ENCODE measurements at places on chromosomes 1 and 21.
A peak's percentile ranks its signal among the peaks of the same experiment; 100 is the strongest.

- DNase-seq = no peak
These were observed 1.6 kb downstream of the CD247 start for GRCh38 chr1:167516404-167517388.

DNA sequence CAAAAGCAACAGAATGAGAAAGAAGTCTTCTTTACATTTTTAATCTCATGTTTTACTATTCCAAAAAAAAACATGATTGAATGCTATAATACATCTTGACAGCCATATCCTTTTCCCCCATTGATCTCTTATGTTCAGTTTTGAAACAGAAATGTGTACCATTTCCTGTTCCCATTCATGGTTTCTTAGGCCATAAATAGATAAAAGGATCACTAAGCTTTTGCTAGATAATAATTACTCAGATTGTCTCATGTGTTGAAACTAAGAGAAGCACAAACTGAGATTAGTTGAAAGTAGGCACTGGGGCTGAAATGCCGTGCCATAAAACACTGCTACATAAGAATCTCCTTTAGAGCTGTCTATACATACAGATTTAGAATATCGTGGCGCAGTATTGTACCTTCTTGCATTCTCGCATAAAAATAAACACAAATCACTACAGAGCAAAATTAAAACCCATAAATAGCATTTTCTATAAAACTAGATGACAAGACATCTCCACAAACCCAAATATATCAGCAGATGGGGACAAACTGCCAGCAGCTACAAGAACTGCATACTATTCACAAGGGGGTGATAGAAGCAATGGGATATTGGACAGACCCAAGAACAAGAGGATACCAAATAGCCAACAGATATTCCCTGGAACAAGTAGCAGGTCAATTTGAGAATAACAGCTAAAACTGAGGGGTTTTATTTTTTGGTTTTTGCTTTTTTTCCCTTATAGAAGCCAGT is 405.3 kb upstream of the PRMT6 start:
- no peak for DNase-seq

- no peak for DNase-seq
These were observed 24.8 kb downstream of the IVNS1ABP start for GRCh38 chr1:185292237-185292636.

DNA sequence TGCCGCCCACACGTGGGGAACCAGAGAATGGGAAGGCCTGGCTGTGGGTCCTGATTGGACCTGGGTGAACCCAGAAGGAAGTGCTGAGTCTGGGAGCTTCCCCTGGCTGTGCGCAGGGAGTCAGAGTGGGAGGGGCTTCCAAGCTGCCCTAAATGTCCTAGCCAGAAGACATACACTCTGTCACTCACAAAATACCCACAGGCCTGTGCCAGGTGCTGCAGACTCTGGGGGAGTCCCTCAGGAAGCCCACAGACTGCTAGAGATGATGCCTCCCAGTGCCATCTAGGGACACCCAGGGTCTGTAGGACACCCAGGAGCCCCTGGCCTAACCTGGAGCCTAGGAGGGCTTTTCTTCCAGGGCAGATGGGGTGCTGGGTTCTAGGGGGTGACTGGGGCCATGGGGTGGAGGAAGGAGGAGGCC is 33.7 kb upstream of the LRP8 start:
- DNase-seq = peak; percentile 30
